Memory B cell (primary cell): ENCODE measurements at places on chromosomes 13 and 19.

DNA sequence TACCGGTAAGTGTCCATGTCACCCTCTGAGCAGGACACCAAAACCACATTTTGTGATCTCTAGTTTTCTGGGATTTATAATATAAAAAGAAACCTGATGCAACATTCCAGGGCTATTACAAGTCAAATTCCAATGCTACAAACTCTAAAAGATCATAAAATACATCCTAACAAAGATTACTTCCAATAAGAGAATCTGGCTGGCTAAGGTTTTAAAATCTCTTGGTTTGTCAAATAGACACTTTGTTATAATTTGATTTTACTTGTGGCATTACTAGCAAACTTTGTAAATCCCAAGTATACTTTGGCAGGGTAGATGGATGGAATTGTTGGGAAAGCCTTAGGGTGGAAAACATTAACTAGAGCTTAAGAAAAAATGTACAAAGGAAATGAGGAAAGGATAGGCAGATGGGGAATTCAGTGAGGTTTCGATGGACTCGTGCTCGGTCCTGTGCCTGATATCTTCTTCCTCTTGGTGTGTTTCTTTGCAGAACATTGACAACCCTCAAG lies 74.0 kb upstream of the POMP start:
- no peak for DNase-seq

DNA sequence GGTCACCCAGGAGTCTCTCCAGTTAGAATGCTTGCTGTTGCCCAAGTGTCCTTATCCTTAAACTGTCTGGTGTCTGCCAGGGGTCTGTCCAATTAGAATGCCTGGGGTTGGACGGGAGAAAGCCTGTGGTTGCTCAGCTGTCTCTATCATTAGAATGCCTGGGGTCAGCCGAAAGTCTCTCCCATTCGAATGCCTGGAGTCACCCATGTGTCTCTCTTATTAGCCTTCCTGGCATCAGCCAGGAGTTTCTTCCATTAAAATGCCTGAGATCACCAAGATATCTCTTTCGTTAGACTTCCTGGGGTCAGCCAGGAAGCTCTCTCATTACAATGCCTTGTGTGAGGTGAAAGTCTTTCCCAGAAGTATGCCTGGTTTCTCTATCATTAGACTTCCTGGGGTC lies 1521.0 kb downstream of the UQCRFS1 start:
- no peak for DNase-seq

DNA sequence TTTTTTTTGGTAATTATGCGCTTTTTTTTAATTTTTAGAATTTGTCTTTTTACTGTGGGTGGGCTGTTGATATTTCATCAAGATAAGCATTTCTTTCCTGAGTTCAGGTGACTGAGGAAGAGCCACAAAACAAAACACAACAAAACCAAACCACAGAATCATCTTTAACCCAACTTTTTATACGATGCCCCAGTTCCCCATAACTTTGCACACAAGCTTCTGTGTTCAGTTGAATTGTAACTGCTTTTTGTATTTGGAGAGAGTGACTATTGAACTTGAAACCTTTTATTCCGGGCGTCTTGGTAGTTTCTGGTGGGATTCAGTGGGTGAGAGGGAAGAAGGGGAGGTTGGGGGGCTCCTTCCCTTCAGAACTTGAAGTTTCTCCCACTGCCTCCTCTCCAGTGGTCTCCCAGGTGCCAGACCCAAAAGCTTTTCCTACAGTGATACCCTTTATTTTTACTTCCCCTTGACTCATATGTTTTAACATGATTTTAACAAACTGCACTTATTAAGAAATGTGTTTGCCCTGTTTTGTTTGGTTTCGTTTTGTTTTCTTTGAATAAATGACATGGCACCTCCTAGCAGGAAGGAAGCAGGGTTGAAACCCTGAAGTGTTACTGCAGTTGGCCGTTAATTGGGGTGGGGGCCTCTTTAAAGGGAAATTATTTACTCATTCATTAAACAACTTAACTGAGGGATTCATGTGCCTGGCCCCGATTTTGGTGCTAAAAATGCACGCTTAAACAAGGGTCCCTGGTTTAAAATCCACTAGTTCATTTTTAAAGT lies 2.7 kb upstream of the CCDC97 start:
- DNase-seq = no peak

GRCh38 chr13:59651479-59651878 lies 512.2 kb downstream of the DIAPH3 start:
- DNase-seq = no peak

DNA sequence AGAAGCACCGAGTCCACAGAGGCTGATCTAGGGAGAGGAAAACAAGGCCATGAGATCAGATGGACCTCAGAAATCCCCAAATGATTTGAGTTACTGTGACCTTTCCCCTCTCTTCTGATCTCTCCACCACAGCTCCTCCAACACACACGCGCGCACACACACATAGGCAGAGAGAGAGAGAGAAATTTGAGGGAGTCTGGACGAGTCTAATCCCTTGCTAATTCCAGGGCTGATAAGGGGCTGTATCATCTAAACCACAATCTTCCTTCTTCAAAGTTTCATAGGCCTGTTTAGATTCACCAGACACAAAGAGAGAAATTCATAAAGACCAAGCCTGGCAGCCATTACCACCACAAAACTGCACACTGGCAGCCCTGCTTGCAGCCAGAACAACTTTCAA lies 8.6 kb downstream of the ZFP82 start:
- DNase-seq = no peak

DNA sequence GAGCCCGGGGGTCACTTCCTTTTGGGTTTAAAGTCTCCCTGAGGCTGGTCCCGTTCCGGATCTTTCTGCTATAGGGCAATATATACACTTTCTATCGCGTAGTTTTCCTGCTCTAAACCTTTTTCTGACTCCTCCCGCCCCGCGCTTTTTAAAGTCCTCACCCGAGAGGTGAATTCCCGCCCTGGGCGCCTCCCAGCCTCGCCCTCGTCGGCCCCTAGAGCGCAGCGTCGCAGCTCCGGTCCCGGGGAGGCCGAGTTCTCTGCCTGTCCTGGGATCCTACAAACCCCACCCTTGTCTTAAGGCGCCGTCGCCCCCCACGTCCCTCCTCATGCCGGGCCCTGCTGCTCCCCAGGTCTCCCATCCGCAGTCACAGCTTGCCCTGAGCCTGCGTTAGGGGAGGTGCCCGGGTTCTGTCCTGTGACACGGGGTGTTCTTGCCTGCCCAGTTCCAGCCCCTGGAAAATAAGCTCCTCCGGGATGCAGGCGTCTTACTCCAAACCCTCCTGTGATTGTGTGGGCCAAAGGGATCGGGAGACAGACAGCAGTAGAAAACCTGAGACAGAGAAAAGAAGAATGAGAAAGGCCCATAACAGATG lies 491 bp downstream of the ZNF525 start:
- no peak for DNase-seq

- no peak for DNase-seq
Measured at GRCh38 chr19:6518145-6518911, 12.5 kb upstream of the TNFSF9 start.

DNA sequence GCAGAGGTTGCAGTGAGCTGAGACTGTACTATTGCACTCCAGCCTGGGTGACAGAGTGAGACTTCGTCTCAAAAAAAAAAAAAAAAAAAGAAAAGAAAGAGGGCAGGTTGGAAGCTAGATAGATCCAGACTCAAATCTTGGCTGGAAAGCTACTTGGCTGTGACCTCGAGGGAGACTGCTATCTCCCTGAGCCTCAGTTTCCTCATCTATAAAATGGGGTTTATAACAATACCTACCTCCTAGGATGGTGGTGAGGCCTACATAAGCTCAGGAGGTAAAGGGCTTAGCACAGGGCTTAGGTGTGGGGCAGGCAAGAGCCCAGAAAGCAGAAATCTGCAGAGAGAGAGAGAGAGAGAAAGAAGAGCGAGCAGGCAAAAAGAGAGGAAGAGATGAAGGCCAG lies 24.2 kb upstream of the DACT3 start:
- DNase-seq = no peak

GRCh38 chr13:31035185-31035965 lies 102.9 kb downstream of the TEX26 start:
- DNase-seq = no peak

DNA sequence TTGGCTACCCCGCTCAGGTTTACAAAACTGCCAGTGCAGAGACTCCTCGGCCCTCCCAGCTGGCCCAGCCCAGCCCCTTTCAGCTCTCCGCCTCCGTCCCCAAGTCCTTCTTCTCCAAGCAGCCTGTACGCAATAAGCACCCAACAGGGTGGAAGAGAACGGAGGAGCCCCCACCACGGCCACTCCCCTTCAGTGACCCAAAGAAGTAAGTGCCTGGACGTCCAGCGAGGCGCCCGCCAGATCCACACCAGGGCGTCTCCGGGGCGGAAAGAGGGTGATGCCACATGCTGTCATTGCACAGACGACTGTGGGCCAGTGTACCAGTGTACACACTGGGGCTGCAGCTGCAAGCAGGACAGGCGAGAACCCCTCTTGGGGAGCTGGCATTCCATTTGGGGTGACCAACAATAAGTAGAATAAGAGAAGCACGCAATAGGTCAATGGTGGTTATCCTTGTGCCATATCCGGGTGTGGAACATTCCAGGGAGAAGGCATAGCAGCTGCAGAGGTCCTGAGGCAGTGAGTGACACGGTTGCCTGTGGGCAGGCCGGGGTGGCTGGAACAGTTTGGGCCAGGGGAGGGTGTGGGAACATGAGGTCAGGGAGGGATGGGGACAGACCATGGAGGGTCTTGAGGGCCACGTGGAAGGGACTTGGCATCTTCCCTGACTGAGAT lies 41.3 kb downstream of the DPF1 start:
- DNase-seq = no peak

DNA sequence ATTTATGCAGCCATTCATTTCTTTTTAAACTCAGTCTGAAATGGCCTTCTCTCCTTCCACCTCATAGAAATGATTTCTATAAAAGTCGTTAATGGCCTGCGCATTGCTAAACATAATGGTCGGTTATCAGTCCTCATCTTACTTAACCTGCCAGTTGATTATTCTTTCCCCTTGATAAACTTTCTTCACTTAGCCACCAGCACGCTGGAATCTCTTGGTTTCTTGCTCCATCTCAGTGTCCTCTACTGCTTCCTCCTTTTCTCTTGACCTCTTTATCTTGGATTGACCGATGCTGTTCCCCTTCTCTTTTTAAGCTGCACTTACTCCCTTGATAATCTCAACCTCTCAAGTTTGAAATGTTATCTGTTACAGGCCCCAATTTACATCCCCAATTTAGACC lies 12.2 kb upstream of the CLC start:
- DNase-seq = no peak
